Activated T-cell treated with anti-CD3 and anti-CD28 coated beads, Interleukin-2, amount 50 U/mL, for 48 hours (primary cell): ENCODE measurements at places on chromosomes 6 and 20.

DNA sequence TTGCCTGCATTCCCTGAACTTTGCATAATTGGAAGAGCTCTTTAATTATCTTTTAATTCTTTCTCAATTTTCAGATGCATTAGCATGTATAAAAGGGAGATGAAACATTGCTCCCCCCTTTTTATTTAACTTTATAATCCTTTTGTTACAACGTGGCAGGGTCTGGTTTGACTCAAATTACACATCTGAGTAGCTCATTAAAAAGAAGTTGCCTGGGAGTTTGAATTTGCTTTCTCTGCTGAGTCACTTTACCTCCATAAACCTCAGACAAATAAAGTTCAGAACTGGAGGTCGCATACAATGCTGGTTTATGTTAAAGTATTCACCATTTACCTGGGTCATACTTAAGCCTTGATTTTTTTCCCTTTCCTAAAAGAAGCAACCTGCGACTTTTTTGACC is 495.2 kb downstream of the PREX1 start:
- no peak for DNase-seq

DNA sequence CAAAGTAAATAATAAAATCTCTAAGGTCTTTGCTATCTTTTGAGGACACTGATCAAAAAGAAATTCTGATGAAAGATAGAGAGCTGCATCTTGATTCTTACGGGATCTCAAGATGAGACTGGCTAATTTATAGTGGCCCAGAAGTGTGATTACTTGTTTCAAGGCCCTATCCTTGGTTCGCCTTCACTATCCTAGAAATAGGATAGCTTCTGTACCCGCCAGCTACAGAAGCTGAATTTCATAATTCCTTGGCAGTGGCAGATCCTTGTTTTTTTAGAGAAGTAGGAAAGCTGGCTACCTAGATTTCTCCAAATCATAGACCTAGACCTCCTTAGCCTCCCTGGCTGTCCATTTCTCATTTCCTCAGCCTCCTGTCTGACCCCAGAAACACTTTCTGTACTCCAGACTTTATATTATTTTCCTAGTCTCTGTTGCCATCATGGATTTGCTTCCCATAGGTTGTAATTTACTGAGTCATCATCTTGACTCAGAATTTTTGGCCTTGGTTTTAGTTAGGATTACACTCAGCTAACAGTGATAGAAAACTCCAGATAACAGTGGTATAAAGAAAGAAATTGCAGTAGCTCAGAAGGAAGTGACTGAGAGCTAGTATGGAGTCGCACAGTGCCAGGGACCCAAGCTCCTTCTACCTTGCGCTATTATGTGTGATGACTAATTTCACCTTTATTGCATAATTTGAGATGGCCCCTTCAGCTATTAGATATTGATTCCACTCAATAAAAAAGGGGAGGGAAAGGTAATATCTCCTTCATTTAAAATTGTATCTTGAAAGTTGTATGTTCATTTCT is 27.7 kb downstream of the PHF3 start:
- no peak for DNase-seq

DNA sequence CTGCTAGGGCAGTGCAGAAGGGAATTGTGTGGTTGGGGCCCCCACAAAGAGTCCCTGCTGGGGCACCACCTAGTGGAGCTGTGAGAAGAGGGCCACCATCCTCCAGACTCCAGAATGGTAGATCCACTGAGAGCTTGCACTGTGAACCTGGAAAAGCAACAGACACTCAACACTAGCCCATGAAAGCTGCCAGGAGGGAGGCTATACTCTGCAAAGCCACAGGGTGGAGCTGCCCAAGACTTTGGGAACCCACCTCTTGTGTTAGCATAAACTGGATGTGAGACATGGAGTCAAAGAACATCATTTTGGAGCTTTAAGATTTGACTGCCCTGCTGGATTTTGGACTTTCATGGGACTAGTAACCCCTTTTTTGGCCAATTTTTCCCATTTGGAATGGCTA is 328.4 kb upstream of the KHDRBS2 start:
- DNase-seq: no peak

DNA sequence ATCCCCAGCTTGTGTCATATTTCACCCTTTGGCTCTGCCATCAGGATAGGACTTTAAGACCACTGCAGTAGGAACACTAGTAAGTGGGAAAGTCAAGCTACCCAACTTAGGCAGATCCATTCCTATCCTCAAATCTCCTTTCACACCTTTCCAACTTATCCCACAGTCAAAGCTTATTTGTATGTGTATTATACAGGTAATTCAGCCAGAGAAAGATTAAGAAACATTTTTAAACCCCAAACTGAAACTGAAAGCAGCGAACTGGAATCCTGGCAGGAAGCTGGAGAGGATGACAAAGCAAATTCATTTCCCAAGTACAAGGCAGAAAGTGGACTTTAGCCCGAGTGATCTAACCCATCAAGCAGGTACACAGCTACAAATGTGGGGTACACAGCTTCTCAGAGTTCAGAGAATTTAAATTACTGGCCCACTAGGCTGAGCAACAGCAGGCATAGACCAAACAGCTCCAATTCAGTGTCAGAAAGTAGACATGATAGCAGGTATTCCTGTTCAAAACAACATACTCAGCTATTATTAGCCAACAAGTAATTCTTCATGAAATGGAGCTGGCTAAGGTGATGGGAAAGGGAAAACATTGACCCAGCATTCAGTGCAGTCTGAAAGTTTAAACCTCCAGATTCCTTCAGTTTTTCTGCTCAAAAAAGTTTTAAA is 39.1 kb downstream of the ILRUN start:
- DNase-seq: no peak

- no peak for DNase-seq
These were observed 206.2 kb upstream of the MYLIP start for GRCh38 chr6:15922510-15923250.

- DNase-seq: no peak
These were observed 217.9 kb upstream of the SGK1 start for GRCh38 chr6:134535831-134536230.

DNA sequence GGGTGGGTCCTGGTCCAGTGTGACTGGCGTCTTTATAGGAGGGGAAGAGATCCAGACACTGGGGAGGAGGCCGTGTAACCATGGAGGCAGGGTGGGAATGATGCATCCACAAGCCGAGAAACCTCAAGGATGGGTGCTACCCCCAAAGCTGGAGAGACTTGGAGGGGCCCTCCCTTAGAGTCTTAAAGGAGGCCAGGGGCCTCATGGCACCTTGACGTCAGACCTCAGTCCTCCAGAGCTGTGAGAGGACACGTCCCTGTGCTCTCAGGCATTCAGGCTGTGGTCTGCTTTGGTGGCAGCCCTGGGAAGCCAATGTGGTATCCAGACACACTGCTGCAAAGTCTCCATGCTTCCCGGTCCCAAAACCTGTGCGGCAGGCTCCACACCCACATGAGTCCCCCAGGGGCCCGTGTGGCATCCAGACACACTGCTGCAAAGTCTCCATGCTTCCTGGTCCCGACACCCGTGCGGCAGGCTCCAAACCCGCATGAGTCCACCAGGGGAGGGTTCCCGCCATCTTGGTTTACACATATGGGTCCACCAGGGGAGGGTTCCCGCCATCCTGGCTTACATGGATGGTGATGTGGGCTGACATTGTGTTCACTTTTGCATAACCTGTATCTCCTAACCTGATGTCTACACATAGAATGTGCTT is 278.0 kb downstream of the SMOC2 start:
- no peak for DNase-seq

DNA sequence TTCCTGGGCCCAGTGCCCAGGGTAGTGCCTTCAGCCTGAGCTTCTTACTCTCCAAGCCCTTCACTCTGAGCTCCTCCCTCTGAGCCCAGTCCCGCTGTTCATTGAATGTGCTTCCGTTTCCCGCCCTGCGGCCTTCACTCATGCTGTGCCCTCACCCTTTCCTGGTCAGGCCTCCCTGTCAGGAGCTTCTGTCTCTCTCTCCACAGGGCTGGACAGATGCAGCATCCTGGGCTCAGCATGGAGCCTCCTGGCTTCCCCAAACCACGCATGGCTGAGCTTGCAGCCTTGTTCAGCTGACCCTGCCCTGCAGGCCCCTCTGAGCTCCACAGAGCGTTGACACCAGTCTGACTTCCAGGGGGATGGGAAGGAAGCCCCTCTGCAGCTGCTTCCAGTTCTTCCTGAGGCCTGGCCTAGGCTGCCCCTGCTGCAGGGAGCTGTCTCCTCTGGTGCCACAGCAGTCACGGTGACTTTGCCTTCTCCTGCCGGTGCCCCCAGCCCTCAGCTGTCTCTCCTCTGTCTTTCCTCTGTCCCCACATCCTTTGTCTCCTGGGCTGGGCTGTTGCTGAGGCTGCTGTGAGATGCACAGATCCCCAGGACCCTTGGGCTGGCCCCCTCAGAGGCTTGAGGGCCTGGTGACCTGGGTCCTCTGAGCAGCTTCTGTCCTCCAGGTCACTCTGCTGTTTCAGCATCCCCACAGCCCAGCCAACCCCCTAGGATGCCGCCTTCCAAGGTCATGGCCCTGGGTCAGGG is 7.9 kb upstream of the MYT1 start:
- DNase-seq: no peak

DNA sequence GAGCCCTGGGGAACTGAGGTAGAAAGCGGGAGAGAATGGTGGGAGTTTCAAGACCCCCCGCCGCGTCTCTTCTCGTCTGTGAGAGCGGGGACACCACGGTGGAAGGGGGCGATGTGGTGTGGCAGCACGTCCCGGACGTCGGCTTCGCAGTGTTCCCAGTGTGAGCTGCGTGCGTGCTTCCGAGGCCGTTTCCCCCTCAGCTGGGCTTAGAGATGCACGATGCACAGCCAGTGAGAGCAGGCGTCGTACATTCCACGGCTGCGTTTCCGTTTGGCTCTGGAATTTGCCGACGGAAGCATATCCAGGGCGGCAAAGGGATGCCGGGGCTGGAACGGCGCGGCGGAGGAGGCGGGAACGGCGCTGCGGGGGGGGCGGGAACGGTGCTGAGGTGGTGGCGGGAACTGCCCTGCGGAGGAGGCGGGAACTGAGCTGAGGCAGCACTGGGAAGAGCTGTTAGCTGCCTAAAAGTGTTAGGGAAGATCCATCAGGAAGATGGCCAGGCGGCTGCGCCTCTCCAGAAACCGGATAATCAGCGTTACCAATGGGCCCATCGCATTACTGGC is 37.7 kb downstream of the KIF25 start:
- no peak for DNase-seq

DNA sequence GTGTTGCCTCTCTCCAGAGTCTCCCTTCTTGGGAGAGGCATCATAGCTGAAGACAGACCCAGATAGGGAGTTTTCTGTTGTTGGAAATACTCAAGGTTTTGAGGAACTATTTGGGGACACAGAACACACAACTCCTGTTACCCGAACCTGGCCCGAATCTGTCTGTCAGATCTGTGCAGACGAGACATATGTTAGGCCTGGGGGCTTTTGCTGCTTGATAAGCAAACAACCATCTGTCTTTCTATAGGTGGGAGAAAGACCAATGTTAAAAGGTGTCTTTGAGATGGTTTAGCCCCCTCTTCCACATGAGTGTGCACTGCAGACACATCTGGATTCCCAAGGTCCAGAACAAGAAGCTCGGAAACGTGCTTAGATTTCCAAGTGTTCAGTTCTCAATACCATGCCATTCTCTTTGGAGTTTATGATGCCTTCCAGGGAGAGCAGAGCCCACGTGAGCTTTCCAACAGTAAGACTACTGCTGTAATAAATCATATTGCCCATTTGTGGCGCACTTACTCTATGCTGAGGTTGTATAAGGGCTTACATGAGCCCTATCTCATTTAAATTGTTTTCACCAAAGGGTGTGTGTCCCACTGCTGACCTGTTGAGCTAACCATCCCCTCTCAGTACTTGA is 3.8 kb upstream of the STX16 start:
- no peak for DNase-seq

DNA sequence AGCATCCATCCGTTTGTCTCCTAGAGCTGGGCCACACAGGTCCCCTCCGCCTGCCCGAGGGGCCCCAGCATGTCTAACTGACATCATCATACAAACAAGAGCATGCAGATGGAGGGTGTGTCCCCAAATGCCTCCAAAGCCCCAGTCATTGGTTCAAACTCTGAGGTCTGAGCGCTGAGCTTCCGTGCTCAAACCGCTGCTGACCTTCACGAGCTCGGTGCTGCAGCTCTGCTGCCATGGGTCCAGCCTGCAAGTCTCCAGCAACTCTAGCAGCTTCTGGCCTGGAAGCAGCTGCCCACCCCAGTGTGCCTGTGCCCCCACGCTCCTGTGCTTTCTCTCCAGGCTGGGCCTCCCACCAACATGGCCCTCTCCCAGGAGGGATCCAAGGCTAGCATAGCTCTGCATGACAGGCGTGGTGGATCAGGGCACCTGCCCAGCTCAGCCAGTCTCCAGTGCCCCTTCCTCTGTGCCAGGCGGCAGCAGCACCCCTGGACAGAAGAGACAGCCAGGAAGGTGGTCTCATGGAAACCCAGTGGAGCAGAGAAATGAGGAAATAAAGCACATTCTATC is 131.6 kb upstream of the PMEPA1 start:
- DNase-seq: peak; percentile 4

DNA sequence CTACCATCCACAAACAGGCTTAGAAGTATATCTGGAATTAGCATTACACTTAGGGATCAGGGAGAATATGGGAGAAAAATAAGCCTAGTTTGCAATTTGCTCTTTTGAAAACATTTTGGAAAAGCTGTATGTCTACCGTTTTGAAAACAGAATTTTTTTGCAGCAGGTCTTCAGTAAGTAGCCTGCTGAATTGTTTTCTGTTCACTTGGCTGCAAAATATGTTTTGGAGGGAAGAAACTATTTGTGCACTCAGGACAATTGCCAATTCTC is 39.6 kb downstream of the ILRUN start:
- no peak for DNase-seq

DNA sequence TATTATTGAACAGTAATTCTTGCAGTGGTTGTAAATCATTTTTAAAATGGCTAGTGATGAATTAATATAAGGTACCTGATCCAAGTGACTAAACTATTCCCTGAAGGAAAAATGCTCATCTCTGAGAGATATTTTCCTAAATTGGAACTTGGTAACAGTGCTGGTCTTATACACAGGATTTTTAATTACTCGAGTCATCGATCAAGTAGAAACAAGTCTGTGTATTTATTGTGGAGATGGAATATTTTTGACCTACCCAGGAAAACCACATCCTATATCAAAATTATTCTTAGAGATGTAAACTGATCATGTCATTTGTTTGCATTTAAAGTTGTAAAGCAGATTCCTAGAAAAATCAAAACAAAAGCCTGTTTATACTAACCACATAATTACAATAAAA is 166.9 kb downstream of the MOXD1 start:
- DNase-seq: no peak

GRCh38 chr6:119105282-119105681 is 26.8 kb upstream of the FAM184A start:
- no peak for DNase-seq

GRCh38 chr20:13113731-13114130 is 105.0 kb downstream of the SPTLC3 start:
- DNase-seq: no peak

- DNase-seq: no peak
These were observed 13.5 kb downstream of the PPP1R3G start for GRCh38 chr6:5098501-5099270.

GRCh38 chr20:32012159-32012688 is 2.0 kb downstream of the CCM2L start:
- no peak for DNase-seq
